ENCODE measurements at places on chromosomes 11 and 22. TPM values are rescaled to one million over a fixed set of nuclear protein-coding genes. Genes with fewer than 3 reads are reported as not detected.

PARVA gene
- 15.0 TPM for total RNA-seq

ME3 gene
- 12.4 TPM for total RNA-seq

DDI1 gene
- not detected for total RNA-seq

WT1 gene
- not detected for total RNA-seq

CTTN gene
- 296 TPM for total RNA-seq

VPREB1 gene
- not detected for total RNA-seq

PDHX gene
- 46.5 TPM for total RNA-seq

GLYATL1 gene
- 0.42 TPM for total RNA-seq

OR8A1 gene
- total RNA-seq, result not detected

OR5B12 gene
- not detected for total RNA-seq

ENTHD1 gene
- not detected for total RNA-seq

KIRREL3 gene
- total RNA-seq, result 25.3 TPM

DDX10 gene
- total RNA-seq, result 18.8 TPM

SPTBN2 gene
- 371 TPM for total RNA-seq

INSC gene
- total RNA-seq, result not detected

KDM4E gene
- total RNA-seq, result 1.1 TPM

OR5P2 gene
- not detected for total RNA-seq

UPK3A gene
- not detected for total RNA-seq

RFPL3 gene
- total RNA-seq, result not detected

NXPE2 gene
- total RNA-seq, result not detected

NNMT gene
- 3.4 TPM for total RNA-seq

DESI1 gene
- total RNA-seq, result 34.5 TPM

MUC5B gene
- total RNA-seq, result not detected

ARHGAP8 gene
- 0.59 TPM for total RNA-seq

OR9Q2 gene
- not detected for total RNA-seq

CNIH2 gene
- 61.3 TPM for total RNA-seq

PDGFB gene
- 0.44 TPM for total RNA-seq

CCDC83 gene
- total RNA-seq, result not detected

SLCO2B1 gene
- total RNA-seq, result not detected

CCDC34 gene
- total RNA-seq, result 3.5 TPM

CXCR5 gene
- not detected for total RNA-seq

FOSL1 gene
- total RNA-seq, result not detected

BAIAP2L2 gene
- 28.6 TPM for total RNA-seq

AMPD3 gene
- 0.44 TPM for total RNA-seq

SEC14L2 gene
- total RNA-seq, result 0.76 TPM

Data from glutamatergic neuron (in vitro differentiated cells).